Kidney epithelial cell (primary cell): ENCODE measurements at places on chromosomes 1 and 21. TPM values are rescaled to one million over a fixed set of nuclear protein-coding genes. Genes with fewer than 3 reads are reported as not detected.

DNA sequence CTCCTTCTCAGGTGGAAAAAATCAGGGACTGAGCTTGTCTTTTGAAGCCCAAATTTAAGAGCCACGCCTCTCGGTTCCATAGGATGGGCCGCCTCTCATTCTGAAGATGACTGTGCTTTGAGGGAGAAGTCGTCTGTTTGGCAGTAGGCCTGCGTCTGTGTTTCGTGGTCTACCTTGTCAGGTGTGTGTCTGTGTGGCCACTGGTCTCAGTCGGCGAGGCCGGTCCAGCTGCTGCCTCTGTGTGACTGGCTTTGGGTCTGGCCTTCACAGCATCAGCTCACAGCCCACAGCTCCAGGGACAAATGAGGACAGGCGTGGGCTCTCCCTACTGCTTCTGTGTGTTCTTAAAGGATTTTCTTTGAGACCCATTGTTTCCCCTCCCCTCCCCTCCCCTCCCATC lies 50.3 kb downstream of the B3GALT5 start:
- DNase-seq: no peak

GRCh38 chr1:160643138-160643537 lies 3.7 kb downstream of the SLAMF1 start:
- no peak for DNase-seq

- DNase-seq: no peak
These were observed 79.2 kb downstream of the HFM1 start for GRCh38 chr1:91325456-91325855.

DNA sequence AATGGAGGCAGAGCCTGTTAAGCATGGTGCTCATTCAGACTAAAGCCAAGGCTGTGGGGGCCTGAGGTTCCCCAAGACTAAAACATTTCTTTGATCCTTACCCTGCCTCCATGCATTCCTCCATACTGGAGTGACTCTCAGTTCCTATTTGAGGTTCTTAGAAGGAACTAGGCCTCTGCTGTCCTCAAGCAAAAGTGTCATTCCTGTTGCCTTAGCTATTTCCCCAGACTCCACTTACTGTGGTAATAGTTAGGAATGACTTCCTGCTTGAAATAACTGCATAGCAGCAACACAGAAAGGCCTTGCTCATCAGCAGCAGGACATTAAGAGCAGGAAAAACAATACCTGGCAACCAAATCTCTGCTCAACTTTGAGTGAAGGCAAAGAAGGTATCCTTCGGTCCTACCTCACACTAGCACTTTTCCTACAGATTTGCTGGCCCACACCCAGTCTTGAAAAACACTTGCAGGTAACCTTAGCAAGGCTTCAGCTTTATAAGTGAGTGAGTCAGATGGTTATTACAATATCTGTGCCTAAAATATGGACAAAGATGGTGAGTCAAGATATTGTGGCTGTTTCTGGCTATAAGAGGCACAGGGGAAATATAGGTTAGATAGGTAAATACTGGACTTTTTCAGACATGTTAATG lies 14.8 kb downstream of the LRRC41 start:
- DNase-seq: peak; percentile 37

DNA sequence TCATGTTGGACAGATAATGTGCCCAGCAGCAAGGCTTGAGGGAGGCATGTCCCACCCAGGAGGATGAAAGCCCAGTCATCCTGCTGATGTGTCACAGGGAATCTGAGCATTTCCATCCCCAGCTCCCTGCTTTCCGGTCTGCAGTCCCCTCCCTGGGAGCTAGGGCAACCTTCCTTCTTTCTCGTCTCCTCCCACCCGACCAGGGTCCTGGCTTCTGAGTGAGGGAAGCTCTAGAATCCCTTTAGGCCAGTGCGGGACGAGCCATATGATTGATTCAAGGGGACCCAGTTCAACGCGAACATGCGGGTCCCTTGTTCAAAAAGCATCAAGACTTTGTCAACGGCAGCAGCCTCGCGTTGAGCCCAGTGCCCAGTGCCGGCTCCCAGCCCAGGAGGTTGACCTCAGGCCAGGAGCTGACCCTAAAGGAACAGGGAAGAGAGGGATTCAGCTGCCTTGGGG lies 96.7 kb upstream of the TMPRSS2 start:
- DNase-seq: no peak

DNA sequence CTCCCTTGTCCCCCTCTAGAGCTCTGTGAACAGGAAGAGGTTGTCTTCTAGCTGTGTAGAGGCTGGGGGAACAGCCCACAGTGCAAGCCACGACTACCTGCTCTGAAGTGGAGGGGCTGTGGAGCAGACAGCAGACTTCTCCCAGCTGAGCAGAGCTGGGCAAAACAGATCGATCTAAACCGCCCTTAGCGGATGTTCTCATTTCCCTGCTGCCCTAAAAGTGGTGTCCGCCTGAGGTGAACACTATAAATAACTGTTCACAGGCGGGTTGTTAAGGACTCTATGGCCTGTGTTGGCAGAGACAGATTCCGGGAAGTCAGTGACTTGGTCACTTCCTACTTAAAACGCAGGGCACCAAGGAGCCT lies 203.2 kb downstream of the RHOU start:
- DNase-seq: no peak

DNA sequence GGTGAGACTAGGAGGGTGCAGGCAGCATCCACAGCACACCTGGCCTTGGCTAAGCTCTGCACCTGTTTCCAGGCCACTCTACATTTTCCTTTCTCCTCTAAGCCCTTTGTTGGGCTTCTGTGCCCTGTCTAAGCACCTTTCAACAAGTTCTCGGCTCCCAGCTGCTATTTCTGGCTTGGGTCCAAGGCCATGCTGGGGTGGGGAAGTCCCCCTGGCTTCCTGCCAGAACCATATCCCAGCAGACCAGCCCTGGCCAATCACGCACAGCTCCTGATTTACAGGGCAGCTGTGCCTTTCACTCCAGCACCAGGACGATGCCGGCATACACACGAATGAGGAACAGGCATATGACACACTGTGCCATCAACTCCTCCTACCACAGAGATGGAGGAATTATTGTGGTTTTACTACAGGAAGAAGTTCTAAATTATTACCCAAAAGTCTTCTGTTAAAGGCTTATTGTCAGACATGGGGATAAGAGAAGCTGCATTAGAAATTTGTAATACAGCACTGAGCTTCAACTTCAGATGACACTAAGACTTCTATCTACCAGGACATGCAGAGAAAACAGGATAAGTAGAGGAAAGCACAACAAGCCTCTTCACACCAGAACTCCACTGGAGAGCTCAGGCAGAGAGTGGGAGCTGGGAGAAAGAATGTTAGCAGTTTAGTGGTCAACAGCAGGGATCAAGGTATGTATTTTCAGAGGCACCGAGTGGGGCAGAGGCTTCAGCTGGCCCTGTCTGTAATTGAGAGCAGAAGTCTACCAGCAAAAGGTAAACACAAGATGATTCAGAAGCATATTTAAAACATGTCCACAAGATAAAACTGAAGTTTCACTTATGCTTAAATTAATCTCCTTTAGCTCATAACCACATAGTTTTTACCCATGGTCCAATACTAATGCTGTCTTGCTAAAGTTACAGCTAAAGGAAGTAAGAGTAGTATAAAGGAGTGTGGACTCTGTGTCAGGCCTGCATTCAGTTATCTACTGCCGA lies 37.4 kb downstream of the TRIT1 start:
- peak; percentile 85 for DNase-seq

- no peak for DNase-seq
These were observed 22.5 kb downstream of the MIER1 start for GRCh38 chr1:66947267-66947666.

DNA sequence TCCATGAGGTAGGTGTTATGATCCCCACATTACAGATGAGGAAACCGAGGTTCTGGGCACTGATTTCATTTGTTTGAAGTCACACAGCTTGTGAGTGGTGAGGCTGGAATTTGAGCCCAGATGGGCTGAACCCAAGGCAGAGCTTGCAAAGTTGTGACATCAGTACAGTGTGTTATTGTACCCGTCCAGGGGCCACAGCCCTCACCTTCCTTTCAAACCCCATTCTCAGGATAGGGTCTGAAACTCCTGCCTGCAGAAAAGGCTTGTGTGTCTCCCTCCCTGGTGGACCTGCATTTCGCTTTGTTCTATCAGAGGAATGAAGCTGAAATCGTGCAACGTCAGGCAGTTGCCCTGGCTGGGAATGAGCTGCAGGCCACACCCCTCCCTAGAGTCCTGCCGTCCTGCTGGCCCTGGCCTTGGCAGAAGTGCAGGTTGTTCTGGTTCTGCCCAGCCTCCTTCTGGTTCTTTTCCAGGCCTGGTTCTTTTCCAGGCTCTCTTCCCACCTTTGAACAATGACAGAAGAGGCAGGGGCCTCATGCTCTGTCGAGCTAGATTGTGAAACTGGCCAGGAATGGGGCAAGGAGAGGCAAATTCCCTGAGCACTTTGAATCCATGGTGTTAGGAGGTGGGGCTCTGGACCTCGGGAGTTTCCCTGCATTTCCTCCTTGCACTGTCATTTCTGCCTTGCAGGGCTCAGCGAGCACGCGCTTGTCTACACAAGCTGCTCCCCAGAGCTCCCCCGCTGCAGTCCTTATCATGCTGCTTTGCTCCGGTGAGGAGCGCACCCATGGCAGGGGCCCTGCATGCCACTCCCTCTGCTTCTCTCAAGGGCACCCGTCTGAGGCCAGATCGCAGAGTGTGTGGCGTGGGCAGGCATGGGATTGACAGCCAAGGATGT lies 8.2 kb upstream of the MYOM3 start:
- peak; percentile 41 for DNase-seq

DNA sequence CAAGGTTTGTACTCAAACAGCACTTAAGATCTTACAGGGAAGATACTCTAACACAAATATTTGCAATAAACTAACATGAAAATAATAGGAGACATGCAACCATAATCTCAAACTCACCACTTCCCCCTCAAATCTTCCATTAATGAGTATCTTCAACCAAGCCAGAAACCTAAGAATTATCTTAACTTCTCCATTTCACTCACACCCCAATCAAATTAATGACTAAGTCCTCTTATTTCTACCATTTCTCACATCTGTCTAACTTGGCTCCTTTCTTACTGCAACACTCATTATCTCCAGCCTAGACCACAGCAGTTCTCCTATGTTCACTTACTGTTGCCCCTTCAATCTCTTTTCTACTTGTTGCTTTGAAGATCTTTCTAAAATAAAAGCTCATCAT lies 10.4 kb downstream of the RBBP5 start:
- DNase-seq: no peak

GRCh38 chr1:160367934-160368923 lies 1.4 kb downstream of the NHLH1 start:
- DNase-seq: no peak

DNA sequence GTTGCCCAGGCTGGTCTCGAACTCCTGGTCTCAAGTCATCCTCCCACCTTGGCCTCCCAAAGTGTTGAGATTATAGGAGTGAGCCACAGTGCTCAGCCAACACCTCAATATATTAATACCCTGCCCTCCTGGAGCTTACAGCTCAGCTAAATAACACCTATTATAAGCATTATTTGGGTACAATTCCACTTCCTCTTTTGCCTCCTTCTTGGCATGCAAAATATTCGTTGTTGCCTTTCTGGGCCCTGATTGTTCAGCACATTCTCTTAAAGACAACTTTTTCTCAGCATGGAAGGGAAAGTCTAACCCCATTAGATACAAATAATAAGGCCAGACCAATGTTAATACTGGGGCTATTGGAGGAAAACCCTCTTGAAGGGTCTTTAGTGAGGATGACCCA lies 2.8 kb downstream of the PAQR7 start:
- no peak for DNase-seq

DNA sequence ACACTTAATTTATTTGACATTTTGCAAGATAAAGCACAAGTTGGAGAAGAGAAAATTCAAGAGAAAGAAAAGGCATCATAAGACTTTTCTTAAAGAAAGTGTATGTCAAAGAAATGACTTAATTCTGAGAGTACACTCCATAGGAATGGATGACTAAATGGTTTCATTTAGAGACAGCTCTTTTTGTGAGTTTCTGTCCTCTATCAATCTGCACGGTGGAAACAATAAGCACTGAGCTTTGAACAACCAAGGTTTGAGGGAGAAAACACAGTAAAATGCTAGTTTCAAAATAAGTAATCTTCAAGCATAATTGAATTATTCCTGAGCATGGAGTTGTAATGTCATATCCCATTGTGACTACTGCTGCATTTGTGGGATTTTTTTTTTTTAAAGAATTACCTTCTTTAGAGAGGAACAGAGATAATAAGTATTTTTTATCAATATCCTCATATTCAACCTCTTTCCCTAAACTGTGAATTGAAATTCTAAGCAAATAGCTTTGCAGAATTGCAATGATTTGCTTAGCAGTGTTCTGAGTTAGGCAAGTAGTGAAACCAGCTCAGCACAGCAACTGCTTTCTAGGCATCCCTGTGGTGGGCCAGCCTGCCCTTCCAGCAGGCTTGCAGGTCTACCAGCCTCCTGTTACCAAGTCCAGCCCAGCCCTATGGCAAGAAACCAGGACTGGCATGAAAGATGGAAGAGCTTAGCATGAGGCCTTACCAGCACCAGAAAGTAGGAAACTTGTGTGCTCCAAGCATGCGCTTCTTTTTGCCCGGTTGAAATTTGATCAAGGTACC lies 38.2 kb downstream of the KCNJ6 start:
- no peak for DNase-seq

- DNase-seq: no peak
These were observed 555.2 kb downstream of the PLPP3 start for GRCh38 chr1:56024155-56024554.

DNA sequence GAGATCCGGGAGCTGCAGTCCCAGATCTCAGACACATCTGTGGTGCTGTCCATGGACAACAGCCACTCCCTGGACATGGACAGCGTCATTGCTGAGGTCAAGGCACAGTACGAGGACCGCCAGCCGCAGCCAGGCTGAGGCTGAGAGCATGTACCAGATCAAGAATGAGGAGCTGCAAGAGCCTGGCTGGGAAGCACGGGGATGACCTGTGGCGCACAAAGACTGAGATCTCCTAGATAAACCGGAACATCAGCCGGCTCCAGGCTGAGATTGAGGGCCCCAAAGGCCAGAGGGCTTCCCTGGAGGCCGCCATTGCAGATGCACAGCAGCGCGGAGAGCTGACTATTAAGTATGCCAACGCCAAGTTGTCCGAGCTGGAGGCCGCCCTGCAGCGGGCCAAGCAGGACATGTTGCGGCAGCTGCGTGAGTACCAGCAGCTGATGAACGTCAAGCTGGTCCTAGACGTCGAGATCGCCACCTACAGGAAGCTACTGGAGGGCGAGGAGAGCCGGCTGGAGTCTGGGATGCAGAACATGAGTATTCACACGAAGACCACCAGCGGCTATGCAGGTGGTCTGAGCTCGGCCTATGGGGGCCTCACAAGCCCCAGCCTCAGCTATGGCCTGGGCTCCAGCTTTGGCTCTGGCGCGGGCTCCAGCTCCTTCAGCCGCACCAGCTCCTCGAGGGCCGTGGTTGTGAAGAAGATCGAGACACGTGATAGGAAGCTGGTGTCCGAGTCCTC lies 25.5 kb downstream of the ETV3L start:
- peak; percentile 10 for DNase-seq

Gene INAVA
- total RNA-seq: 185 and 292 TPM in 2 replicates

Gene RNF186
- not detected in 2 replicates for total RNA-seq

Gene LRRN2
- total RNA-seq: 7.6 and 10.8 TPM in 2 replicates

Gene FOXO6
- 0.14 and 0.67 TPM in 2 replicates for total RNA-seq

Gene CAPN9
- 0.04 TPM in 1 of 2 replicates, not detected in the other for total RNA-seq

Gene CASP9
- 14.0 and 22.7 TPM in 2 replicates for total RNA-seq

Gene RIMS3
- 2.9 and 3.2 TPM in 2 replicates for total RNA-seq

Gene CD58
- 17.9 and 25.4 TPM in 2 replicates for total RNA-seq

Gene OR2T35
- total RNA-seq: not detected in 2 replicates

Gene OR2T29
- not detected in 2 replicates for total RNA-seq

Gene C1QTNF12
- 0.88 and 1.4 TPM in 2 replicates for total RNA-seq

Gene ADGRL4
- total RNA-seq: 21.8 and 23.8 TPM in 2 replicates
